Heart left ventricle (tissue), 16 donors: ENCODE measurements at places on chromosomes 7 and 10. TPM values are rescaled to one million over a fixed set of nuclear protein-coding genes. Genes with fewer than 3 reads are reported as not detected.
A peak's percentile ranks its signal among the peaks of the same experiment; 100 is the strongest.

Gene PON3
- total RNA-seq: 0.91 TPM

- no peaks in the 10 kb centered on the region for H3K36me3 ChIP-seq
- no peak overlapping the region for H3K27ac ChIP-seq
- H3K4me3 ChIP-seq: no peak overlapping the region
- H3K27me3 ChIP-seq: no peaks in the 10 kb centered on the region
- DNase-seq: no peak
These were observed 62.2 kb downstream of the VIM start for GRCh38 chr10:17290226-17290625.

- H3K27me3 ChIP-seq: peaks cover 5% of the 10 kb centered on the region
- DNase-seq: no peak
- H3K27ac ChIP-seq: no peak overlapping the region
- H3K4me3 ChIP-seq: peak overlapping the region; percentile 24
These were observed 30.9 kb downstream of the LEP start for GRCh38 chr7:128271942-128272481.

DNA sequence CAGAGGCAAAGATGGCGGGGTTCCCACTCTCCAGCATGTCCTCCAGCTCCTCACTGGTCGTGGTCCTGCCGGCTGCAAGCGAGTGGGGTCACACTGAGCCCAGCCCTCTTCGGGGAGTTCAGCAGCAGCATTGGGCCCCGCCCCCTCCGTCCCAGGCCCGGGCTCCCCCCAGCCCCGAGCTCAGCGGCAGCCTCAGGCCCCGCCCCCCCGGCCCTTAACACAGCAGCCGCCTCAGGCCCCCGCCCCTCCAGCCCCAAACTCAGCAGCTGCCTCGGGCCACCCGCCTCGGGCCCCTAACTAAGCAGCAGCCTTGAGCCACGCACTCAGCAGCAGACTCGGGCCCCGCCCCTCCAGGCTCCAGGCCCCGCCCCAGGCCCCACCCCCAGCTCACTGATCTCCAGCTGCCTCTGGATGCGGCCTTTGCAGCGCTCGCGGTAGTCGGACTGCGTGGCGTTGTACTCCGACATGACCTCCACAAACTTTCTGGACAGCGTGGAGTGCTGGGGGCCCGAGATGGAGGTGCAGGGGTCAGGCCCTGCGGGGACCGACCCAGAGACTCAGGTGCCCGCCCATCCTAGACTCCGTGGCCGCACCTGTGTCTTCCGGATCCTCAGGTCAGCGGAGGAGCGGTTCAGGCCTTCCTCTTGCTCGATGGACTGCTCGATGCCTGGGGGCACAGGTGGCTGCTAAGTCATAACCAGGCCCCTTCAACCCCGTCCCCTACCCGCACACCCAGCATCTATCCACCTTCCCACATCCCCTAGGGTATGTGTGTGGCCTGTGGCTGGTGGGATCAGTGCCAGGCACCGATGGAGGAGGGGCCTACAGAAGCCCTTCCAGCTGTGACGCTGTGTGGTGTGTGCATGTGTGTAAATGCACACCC is 15.5 kb downstream of the STX1A start:
- no peaks in the 10 kb centered on the region for H3K4me1 ChIP-seq
- peaks cover 8% of the 10 kb centered on the region for H3K36me3 ChIP-seq

- DNase-seq: peak; percentile 38
- H3K4me1 ChIP-seq: no peaks in the 10 kb centered on the region
- peak overlapping the region; percentile 22 for H3K4me3 ChIP-seq
- H3K27me3 ChIP-seq: peaks cover 10% of the 10 kb centered on the region
These were observed 8.1 kb upstream of the ZNF727 start for GRCh38 chr7:64037095-64037494.

Gene GPR15LG
- total RNA-seq: not detected

DNA sequence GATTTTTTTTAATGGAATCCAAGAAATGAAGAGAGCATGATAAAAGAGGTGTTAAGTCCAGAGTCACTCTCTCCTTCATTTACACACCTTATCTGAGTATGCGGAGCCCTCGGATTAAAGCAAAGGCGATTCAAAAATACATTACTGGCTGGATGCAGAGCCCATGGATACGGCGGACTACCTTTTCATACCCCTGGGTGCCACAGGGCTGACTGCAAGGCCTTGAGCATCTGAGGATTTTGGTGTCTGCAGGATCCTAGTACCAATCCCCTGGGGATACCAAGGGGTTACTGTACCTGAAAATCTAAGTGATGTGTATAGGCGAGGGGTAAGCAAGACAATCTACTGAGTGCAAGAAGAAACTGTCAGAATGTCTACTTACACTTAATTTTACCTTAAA is 20.5 kb downstream of the PIP4K2A start:
- H3K4me1 ChIP-seq: no peaks in the 10 kb centered on the region
- no peak overlapping the region for H3K27ac ChIP-seq
- H3K36me3 ChIP-seq: no peaks in the 10 kb centered on the region

- no peaks in the 10 kb centered on the region for H3K27me3 ChIP-seq
- no peak for DNase-seq
These were observed 4.9 kb upstream of the KLHL7 start for GRCh38 chr7:23100697-23101096.

DNA sequence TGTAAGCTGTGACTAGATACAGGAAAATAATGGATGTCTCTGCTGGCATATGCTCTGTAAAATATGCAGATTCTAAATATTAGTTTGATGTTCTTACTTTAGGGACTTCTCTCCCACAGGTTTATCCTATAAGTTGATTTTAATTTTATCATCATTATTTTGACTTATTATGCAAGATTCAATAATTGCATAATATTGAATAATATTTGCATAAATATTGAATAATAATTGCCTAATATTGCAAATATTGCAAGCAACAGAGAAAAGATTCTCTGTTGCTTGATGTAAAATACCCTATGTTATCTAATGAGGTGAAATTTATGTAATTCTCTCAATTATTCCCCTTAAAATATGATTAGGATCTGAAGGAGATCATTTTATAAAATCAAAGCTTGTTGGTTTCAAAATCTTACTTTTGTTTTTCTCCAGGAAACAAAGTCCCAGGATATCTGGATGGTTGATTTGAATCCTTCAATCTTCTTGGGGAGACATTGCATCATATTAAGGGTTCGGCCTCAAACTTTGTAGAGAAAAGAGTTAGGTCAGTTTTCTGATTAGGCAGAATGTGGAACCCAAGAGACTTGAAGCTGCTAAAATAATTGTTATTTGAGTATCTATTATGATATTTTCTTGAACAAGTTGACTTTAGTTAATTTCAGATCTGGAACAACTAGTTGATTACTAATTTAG is 92.8 kb upstream of the MTPN start:
- H3K4me1 ChIP-seq: no peaks in the 10 kb centered on the region
- no peaks in the 10 kb centered on the region for H3K36me3 ChIP-seq
- no peak overlapping the region for H3K4me3 ChIP-seq
- no peak for DNase-seq

Gene INA
- not detected for total RNA-seq

DNA sequence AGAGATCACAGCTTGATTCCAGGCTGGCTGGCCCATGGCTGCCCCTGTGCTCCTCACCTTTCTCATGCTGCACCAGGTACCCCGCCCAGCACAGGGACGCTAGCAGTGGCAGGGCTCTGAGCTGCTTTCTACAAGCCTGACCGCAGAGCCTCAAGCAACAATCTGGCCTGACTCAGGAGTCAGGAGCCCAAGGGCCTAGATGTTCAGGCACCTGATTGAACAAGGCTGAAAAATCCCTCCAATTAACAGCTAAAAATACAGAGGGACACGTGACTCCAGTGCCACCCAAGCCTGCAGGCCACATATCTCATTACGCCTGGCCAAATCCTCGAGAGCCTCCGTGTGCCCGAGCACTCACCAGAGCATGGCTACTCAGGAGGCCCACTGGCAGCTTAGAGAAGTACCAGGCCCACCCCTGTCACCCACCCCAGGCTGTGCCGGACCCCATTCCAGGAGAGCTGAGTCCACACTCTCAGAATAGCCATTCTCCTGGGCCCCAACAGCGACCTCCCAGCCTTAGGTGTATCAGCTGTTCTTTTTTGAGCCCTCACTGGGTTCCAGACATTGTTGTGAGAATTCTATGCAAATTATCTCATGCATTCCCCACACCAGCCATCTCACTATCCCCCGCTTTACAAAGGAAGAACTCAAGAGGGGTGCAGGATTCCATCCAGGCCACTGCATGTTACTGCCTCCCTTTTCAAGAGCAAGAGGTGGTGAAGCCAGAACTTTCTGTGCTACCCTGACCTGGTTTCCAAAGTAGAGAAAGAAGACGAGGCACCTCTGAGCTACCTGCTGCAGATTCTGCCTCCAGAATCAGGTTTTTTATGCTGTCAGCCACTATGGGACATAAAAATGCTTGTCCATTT is 98.3 kb downstream of the COL13A1 start:
- DNase-seq: no peak
- no peaks in the 10 kb centered on the region for H3K27me3 ChIP-seq
- H3K27ac ChIP-seq: no peak overlapping the region
- H3K4me3 ChIP-seq: no peak overlapping the region
- no peaks in the 10 kb centered on the region for H3K36me3 ChIP-seq

DNA sequence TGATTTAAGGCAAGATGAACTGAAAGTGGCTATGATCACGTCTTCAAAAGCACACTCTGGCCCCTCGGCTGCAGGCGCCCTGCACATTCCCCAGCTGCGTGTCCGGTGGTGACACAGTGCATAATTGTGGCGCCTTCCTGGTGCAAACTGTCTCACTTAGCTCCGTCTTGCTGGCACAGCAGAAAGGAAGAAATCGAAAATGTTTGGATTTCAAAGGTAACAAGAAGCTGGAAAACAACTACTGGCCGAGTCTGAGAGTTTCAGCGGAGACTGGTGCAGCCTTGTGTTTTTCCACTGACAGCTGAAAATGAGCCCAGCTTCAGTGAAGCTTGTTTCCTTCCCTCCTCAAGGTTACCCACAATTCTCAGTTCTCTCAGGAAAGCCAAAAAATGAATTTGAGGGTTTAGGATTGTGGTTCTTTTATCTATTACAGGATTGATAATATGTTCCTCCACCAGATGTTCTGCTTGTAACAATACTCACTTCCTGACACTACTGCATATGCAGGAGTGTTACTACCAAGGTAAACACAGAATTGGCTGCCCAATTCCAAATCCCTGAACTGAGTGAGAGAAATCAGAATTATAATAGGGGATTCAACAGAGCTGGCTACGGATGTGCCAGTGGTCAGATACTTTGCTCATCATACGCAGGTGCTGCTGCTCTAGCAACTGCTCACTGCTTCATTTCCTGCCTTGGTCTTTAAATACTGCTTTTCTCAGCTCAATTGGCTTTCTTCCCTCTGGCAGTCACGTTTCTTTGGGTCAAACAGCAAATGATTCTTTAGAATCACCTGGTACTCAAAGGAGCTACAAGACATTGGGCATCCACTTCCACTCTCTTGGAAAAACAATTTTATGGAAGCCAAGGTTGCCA is 63.7 kb downstream of the TRUB1 start:
- H3K36me3 ChIP-seq: no peaks in the 10 kb centered on the region
- H3K27ac ChIP-seq: no peak overlapping the region
- no peak for DNase-seq
- no peaks in the 10 kb centered on the region for H3K4me1 ChIP-seq
- H3K4me3 ChIP-seq: peak overlapping the region; percentile 21
- no peaks in the 10 kb centered on the region for H3K27me3 ChIP-seq

DNA sequence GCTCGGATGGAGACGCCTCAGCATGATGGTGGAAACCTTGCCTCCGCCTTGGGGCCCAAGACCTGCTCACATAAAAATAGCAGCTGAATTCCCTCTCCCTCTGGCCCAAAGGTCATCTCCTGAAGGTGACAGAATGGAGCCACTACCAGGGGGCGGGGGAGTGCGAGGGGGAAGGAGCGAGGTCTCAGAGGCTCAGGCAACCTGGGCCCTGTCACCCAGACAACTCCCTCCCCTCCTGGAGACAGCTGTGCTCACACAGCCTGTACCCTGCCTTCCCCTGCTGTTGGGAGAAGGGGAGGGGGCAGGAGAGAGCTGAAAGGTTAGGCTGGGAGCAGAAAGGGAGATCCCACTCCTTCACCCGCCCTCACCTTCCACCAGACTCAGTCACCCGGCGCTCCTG is 173.0 kb upstream of the RHEB start:
- H3K27me3 ChIP-seq: no peaks in the 10 kb centered on the region
- no peaks in the 10 kb centered on the region for H3K36me3 ChIP-seq
- peak overlapping the region; percentile 88 for H3K27ac ChIP-seq

DNA sequence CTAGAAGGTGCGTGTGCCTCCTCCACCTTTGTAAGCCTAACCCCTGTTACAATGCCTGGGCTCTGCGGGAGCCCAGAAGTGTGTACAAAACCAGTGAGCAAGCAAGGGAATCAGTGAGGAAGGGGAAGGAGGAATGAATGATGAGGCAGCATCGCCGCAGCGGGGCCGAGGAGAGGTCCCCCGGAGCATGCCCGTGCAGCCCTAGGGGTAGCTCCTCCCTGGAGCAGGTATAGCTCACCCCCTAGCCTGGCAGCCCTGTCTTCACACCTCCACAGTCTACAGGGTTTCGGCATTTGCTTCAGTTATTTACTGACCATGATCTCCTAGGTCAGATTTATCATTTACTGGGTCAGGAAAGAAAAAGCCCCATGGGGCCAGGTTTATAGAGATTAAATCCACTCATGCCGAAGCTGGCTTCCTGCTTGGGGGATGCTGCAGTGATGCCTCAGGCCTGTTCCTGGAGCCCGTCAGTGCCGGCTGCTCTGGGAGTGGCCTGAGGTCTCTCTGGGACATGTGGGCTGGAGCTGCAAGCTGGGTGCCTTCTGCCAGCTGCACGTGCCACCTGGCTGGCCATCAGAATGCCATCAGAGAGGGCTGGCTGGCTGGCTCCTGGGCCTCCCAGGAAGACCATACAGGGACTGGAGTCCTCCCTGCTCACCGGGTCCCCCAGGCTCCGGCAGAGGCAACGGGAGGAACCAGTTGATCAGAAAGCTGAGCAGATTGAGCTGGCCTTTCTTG is 138.9 kb downstream of the GRK5 start:
- H3K27ac ChIP-seq: peak overlapping the region; percentile 52
- peaks cover 89% of the 10 kb centered on the region for H3K4me1 ChIP-seq
- no peaks in the 10 kb centered on the region for H3K36me3 ChIP-seq
- H3K4me3 ChIP-seq: no peak overlapping the region
- H3K27me3 ChIP-seq: no peaks in the 10 kb centered on the region
- DNase-seq: peak; percentile 73

DNA sequence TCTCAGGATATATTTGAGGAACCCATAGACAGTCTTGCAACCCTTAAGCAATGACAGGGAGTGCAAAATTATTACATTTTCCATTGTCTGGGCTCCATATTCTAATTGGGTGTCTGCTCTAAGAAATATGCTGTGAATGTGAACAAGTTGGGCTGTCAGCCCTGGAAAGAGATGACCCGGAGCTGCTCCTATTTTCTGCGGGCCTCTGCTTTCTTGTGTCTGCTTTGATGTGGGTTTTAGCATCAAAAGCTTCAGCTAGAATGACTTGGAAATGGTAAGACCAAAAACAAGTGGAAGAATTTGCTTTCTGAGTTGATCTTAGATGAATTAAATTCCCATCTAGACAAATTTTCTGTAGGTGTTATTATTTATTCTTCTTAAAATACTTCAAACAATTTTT is 343.6 kb upstream of the IGFBP3 start:
- H3K4me1 ChIP-seq: no peaks in the 10 kb centered on the region
- no peak overlapping the region for H3K27ac ChIP-seq
- no peak overlapping the region for H3K4me3 ChIP-seq
- no peaks in the 10 kb centered on the region for H3K36me3 ChIP-seq
- DNase-seq: no peak

Gene HABP2
- total RNA-seq: not detected

Gene EVX1
- not detected for total RNA-seq
